ENCODE measurements at places on chromosomes 11 and 22.

DNA sequence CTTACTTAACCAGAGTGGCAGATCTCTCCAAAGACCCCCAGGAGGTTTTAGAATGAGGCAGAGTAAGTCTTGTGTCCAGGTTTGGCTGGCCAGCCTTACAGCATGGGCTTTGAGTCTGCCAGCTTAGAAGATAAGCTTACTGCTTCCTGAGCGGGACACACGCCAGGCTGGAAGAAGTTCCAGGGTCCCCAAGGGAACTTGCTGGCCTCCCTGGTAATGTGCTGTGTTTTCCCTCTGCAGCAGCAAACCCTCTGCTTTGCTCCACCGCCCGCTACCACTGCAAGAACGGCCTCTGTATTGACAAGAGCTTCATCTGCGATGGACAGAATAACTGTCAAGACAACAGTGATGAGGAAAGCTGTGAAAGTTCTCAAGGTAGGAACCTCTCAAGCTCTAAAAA, 154.2 kb downstream of the LDLRAD3 start:
- no peak for DNase-seq

- DNase-seq, result peak; percentile 44
Measured at GRCh38 chr11:77407613-77408012, 66.3 kb downstream of the PAK1 start.

DNA sequence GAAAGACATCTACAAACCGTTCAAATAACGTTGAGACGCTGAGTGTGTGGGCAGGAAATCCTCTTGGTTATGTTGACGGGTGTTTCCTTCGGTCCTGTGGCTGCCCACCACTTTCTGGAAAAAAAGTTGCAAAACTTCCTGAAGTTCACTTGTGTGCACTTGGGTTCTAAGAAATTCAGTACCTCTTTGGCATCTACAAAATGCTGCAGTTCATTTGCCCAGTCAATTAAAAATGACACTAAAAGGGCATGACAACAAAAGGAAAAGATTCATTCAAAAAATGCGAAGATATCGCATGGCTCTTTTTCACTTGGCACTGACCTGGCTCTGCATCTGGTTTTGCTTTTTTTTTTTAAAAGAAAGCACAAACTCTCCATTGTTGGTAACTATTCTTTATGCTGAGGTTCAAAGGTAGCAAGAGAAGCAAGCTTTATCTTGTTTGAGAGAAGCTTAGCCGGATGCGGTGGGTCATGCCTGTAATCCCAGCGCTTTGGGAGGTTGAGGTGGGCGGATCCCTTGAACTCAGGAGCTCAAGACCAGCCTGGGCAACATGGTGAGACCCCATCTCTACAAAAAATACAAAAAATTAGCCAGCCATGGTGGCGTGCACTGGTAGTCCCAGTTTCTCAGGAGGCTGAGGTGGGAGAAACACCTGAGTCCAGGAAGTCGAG, 10.6 kb upstream of the XBP1 start:
- DNase-seq, result no peak

DNA sequence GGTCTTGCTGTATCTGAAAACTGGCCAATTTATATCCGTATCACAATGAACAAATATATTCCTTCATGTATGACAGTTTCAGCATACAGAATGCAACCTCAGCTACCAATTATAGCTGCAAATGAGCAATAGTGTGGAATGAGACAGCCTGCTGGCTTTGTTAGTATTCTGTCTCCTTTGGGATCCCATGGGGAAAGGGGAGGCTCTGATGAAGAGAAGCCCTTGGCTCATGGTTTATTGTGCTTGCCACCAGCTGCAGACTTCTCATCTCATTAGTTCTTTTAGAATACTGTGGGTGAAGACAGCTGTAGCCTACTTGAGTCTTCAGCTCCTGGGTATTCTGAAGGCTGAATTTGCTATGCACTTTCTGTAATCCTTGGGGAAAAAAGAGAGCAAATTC, 42.4 kb downstream of the PITPNB start:
- no peak for DNase-seq

GRCh38 chr11:118917481-118918127, 8.1 kb downstream of the BCL9L start:
- no peak for DNase-seq

GRCh38 chr22:32866953-32867352, 65.4 kb downstream of the TIMP3 start:
- no peak for DNase-seq

- no peak for DNase-seq
Measured at GRCh38 chr11:118908264-118908663, 17.5 kb downstream of the BCL9L start.

- DNase-seq, result no peak
Measured at GRCh38 chr22:36991206-36991605, 28.0 kb downstream of the TST start.

GRCh38 chr11:96393753-96394348, 4.0 kb downstream of the JRKL start:
- peak; percentile 21 for DNase-seq

- no peak for DNase-seq
Measured at GRCh38 chr22:31603574-31603973, 58.4 kb downstream of the PISD start.

DNA sequence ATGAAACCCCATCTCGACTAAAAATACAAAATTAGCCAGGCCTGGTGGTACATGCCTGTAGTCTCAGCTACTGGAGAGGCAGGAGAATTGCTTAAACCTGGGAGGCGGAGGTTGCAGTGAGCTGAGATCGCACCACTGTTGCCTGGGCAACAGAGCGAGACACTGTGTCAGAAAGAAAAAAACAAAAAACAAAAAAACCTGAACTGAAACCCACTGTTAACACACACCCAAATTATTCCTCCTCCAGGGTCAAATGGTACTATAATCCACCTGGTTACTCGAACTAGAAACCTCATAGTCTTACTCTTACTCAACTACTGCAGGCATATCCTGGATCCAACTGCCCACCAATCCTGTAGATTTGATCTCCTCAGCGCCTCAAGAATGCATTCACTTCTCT, 35.5 kb downstream of the USP28 start:
- no peak for DNase-seq

DNA sequence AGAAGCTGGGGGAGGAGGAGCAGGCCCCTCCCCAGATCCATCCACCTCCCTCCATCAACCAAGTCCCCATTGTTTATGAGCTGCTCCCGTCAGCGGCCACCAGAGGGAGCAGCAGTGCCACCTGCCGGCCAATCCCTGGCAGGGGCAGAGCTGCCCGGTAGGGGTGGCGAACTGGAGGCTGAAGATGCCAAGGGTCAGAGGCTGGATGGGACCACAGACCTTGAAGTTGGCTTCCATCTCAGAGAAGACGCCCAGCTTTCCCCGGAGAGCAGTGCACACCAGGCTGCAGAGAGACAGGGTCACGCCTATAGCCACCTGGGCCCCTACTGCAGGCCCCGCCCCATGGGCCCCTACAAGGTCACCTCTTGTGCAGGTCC, 3.6 kb downstream of the FIBP start:
- peak; percentile 66 for DNase-seq

GRCh38 chr11:12469451-12469850, 92.1 kb downstream of the PARVA start:
- no peak for DNase-seq

DNA sequence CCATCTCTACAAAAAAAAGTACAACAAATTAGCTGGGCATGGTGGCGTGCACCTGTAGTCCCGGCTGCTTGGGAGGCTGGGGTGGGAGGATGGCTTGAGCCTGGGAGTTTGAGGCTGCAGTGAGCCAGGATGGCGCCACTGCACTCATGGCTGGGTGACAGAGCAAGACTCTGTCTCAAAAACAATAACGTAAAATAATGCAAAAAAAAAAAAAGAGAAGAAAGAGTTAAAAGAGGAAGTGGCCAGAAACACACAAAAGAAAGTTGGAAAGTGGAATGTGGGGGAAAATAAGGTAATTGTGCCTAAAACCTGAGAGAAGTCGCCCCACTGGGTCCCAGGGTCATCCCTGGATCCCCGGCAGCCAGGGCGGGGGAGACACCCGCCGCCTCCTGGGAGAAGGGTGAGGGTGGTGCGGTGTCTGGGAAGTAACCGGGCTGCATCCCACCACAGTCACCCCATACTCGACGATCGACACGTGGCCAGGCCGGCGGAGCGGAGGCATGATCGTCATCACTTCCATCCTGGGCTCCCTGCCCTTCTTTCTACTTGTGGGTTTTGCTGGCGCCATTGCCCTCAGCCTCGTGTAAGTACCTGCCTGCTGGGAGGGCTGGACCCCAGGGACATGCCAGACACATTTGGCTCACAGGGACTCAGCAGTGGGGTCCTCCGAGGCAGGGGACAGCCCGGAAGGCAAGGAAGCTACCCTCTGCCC, 8.1 kb downstream of the UPK3A start:
- DNase-seq, result no peak

- peak; percentile 0 for DNase-seq
Measured at GRCh38 chr22:48492366-48493320, 1335.0 kb downstream of the BRD1 start.

- DNase-seq, result no peak
Measured at GRCh38 chr11:116194156-116194904, 578.5 kb downstream of the BUD13 start.

DNA sequence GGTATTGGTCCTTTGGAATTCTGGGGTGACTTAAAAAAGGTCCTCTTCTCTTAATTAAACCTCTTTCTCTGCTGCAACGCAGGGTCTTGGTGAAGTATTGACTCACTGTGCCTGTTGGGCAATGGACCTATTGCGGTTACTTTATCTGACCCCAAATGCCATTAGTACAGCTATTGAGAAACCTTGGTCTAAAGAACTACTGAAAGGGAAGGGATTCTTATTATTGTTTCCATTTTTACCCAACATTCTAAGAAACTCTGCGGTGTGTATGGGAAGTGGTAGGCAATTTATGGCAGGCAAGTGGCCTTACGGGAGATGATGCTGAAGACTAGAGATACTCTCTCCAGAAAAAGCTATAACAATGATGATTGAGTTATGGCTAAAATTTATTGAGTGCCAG, 12.5 kb downstream of the SLC6A5 start:
- no peak for DNase-seq

- DNase-seq, result no peak
Measured at GRCh38 chr22:24592058-24592850, 619 bp downstream of the LRRC75B start.

DNA sequence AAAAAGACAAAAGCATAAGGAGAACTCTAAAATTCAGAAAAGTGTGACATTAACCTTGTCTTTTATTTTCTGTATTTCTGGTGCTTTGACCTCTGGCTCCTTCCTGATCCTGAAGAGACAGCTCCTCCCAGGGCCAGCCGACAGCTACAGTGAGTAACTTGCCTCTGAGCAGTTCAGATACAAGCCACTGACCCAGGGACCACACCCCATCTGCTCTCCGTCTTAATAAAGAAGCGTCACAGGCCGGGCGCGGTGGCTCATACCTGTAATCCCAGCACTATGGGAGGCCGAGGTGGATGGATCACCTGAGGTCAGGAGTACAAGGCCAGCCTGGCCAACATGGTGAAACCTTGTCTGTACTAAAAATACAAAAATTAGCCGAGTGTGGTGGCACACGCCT, 6.5 kb downstream of the MLC1 start:
- DNase-seq, result no peak

DNA sequence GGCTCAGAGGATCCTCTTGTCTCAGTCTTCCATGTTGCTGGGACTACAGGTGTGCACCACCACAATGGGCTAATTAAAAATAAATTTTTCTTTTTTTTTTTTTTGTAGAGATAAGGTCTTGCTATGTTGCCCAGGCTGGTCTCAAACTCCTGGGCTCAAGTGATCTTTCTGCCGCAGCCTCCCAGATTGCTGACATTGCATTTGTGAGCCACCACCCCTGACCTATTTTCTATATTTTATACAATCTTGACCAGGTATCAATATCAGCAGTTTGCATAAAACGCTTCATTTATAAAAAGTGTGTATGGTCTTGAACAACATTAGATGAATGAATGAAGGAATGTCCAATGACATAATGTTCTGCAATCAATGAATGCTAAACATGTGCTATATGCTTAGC, 9.1 kb upstream of the STX3 start:
- DNase-seq, result no peak

DNA sequence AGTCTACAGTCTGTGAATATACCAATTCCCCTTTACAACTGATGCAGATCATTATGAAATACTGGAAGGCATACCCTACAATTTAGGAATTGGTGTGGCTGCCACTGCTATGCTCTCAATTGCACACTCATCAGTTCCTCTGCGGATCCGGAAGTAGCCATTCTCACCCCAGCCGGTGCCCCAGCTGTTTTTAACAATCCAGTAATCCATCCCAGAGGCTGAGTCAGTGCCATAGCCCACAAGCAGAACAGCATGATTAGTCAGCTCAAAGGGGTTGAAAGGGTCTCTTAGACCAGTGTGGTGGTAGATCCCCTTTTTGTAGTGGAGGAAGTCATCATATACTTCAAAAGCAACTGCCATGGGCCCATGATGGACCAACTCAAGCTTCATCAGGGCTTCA, 43.6 kb downstream of the CTSC start:
- DNase-seq, result no peak

GRCh38 chr11:27388001-27388400, 25.0 kb upstream of the CCDC34 start:
- no peak for DNase-seq

- no peak for DNase-seq
Measured at GRCh38 chr22:44411226-44412135, 86.6 kb downstream of the RTL6 start.

GRCh38 chr11:120116966-120117365, 20.9 kb downstream of the TRIM29 start:
- DNase-seq, result no peak

- no peak for DNase-seq
Measured at GRCh38 chr11:117928446-117929141, 608 bp downstream of the TMPRSS13 start.

- no peak for DNase-seq
Measured at GRCh38 chr11:26859416-26859815, 134.5 kb upstream of the FIBIN start.

DNA sequence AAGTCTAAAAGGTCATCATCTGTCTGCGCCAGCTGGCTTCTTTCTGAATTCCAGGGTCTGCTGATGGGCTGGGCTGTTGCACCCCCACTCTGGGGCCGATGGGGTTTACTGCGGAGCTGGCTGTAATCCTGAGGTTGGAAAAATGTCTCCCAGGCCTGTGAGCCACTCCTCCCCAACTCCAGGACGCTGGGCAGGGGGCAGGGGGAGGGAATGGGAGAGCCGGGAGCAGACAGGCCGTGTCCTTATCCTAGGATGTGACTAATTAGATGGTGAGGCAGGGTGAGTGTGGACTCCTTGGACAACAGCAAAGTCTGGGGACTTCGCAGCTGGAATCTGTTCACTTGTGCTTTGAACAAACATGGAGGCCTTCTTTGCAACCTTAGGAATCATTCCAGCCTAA, 48.7 kb downstream of the LRRC32 start:
- no peak for DNase-seq

DNA sequence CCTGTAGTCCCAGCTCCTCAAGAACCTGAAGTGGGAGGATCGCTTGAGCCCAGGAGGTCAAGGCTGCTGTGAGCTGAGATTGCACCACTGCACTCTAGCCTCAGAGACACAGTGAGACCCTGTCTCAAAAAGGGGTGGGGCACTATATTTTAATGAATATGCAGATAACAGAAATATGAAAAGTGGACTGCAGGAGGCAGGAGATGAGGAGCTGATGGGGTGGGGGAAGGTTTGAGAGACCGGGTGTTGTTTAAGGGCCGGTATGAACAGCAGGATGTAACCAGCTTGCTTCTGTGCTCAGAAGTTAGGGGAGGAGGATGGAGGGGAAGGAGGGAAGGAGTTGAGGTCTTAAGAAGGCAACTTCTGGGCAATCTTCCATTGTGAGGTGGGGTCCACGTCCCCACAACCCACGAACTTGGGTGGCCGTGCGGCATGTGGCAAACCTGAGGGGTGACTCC, 1.3 kb upstream of the B4GALNT4 start:
- no peak for DNase-seq

- no peak for DNase-seq
Measured at GRCh38 chr11:133318221-133318620, 214.1 kb downstream of the OPCML start.
